ENCODE measurements at places on chromosomes 5 and 9.

- DNase-seq = no peak
Measured at GRCh38 chr5:96157077-96157780, 195.6 kb upstream of the ELL2 start.

DNA sequence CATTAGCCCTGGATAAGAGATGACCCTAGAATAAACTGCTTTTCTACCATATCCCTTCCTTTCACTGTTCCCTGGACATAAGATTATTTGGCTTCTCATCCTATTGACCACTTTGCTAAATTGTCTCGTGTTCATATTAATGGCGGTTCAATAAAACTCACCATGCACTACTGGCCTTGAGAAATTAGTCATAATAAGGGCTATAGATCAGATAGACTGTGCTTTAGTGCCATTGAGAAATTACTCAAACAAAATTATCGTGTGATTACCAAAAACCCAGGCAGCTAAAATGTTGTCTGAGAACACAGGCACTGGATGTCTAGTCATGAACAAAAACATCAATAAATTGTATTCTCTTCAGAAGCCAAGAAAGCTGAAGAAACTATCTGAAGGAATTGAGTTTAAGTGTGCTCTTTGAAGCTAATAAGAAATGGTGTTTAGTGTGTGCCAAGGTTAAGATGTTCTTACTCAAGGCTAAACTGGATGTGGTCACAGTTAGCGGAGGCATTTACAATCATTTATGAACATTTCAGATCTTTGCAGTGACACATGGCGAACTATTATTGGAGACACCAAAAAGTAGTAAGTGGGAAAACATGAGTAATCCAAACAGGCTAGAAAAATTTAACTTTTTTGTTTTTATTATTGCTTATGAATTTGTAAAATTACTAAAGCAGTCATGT is 460.4 kb upstream of the RORB start:
- no peak for DNase-seq

DNA sequence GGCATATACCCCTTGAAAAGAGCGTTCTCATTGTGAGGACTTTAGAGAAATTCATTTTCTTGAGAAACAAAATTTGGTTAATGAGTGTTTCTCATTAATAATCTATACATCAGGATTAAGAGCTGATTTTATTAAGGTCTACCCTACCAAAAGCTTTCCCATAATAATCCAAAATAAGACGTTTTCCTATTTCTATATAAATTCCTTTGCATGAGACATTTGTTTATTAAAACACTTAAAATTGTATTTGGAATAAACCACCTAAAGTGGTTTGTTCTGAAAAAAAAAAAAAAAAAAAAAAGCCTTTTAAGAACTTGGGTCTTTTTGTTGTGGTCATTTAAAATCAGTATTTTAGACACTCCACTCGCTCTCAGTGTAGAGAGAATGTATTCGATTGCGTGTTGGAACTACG is 695 bp upstream of the TMOD1 start:
- DNase-seq = no peak

GRCh38 chr5:52743529-52743928 is 44.2 kb upstream of the ITGA1 start:
- no peak for DNase-seq

GRCh38 chr9:136295542-136296433 is 8.1 kb downstream of the CCDC187 start:
- no peak for DNase-seq

GRCh38 chr9:79707589-79707988 is 135.8 kb downstream of the TLE4 start:
- DNase-seq = no peak

GRCh38 chr9:70406434-70406862 is 8.0 kb downstream of the KLF9 start:
- DNase-seq = no peak

DNA sequence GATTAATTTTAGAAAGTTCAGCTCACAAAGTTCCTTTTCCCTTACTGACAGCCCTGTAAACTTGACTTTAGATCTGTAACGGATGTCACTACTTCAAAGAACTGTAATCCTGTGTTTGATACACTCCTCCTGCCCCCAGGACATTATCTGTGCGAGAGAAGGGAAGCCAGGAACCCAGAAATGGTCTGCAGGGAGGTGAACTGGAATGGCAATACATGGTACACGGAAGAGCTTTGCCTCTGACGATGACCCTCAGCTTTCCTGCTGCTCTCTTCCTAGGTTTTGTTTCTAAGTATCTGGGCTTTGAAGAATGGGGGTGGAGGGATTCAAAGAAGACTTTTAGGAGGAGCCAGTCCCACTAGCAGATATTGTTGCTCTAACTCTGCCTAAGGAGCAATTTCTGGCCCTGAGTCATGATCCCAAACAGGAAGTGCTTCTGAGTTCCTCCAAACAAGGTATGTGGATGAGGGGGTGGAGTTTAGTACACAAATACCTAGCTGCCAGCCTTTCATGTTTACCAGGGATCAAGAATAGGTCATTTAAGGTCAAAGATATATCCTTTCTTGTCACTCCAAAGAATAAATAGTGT is 43.4 kb upstream of the TMC1 start:
- DNase-seq = peak; percentile 28

- DNase-seq = no peak
Measured at GRCh38 chr5:143583409-143583808, 179.9 kb upstream of the NR3C1 start.

DNA sequence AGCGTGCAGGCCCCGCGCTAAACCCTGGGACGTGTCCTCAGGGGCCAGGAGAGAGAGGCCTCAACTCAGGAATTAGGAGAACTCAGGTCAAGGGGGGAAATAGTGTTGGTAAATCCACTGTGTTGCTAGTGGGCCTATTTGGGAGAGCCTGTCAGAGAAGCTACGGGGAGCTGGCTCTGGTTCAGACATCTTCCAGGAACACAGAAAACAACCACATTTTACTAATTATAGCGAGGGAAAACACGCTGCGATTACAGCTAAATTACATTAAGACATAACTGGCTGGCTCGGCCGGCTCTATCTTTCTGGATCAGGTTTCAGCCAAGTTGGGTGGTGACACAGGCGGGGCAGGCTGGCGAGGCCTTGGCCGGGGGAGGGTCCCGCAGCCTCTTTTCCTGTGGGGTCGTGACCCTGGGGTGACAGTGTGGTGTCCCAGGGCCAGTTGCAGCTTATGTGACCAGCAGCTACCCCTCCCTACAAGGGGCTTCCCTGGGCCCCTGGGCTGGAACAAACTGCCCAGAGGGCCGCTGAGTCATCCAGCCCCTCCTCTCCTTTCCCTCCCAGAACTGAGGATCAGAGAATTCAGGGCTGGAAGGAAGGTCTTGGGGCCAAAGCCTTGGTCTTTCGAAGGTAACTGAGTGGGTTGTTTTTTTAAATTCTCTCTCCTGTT is 75.1 kb downstream of the FGF18 start:
- no peak for DNase-seq

GRCh38 chr5:78275998-78276543 is 18.4 kb downstream of the AP3B1 start:
- DNase-seq = no peak

- DNase-seq = no peak
Measured at GRCh38 chr5:125484272-125484741, 737.9 kb upstream of the ZNF608 start.

DNA sequence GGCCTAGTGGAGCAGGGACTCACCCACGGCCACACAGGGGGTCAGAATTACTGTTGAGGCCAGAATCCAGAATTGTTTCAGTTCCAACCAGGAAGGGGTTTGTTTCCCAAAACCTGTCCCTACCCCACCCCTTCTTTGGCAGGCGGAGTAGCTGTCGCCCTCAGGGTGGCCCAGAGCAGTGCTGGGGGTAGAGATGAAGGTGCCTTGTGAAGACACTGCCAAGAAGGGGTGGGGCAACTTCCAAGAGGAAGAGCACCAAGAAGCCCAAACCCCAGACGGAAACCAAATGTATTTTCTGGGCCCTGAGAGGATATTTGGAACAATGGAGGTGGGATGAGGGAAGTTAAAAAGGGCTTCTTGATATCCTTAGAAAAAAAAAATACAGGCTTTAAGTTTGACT is 11.4 kb upstream of the NDST1 start:
- DNase-seq = no peak

DNA sequence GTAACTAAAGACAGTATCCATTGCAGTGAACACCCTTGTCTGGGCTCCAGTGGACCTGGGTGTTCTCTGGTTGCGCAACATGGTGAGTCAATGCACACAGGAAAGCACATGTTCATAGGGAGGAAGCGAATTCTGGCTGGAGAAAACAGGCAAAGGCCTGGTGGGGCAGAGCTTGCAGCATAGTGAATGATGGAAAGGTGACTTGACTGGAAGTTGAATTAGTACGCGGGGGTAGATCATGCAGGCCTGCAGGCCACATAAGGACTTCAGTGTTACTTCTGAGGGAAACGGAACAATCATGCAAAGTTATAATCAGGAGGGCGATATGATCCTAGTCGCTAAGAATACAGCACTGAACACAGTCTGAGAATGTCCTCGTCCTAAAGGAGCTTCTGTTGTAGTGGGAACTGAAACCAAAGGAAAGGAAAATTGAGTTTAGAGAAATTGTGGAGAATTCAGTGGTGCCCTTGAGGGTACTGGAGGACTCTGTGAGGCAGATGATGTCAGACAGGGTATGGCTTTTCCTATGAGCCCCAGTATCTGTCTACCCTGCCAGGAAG is 71.9 kb upstream of the RANBP3L start:
- DNase-seq = peak; percentile 12

DNA sequence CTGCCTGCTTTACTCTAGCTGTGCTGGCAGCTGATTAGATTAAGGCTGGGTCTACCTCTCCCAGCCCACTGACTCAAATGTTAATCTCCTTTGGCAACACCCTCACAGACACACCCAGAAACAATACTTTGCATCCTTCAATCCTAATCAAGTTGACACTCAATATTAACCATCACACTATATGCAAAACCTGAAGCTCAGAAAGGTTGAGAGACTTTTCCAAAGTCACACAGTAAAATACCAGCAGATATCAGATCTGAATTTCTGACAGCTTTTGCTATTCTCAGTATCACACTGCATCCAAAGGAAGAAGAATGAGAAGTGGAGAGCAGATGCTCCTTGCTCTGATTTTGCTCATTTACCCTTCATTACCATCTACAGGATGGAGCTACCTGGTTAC is 114.9 kb upstream of the RANBP3L start:
- DNase-seq = no peak

GRCh38 chr5:74375271-74375670 is 265.3 kb downstream of the ENC1 start:
- DNase-seq = no peak

- DNase-seq = no peak
Measured at GRCh38 chr5:24632353-24632752, 12.4 kb downstream of the CDH10 start.

Data from posterior cingulate gyrus (tissue), 11 donors.